ENCODE measurements at places on chromosomes 16 and 17.

DNA sequence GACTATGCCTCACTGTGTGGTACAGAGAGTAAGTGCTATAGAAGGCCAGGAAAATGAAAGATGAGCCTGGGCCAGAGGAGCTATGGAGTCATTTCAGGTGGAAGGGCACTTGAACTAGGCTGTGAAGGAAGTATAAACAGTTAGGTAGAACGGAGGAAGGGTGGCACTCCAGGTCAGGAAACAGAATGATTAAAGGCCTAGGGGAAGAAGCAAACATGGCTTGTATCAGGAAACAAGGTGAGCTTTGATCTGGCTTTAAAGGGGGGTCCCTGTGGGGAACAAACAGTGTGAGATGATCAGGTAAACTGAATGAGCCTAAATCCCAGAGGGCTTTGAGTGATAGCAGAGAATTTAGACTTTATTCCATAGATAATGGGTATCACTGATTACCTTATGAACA, 16.9 kb downstream of the MAP3K3 start:
- no peak for DNase-seq

GRCh38 chr16:14015948-14016347, 55.2 kb upstream of the MRTFB start:
- DNase-seq = no peak

DNA sequence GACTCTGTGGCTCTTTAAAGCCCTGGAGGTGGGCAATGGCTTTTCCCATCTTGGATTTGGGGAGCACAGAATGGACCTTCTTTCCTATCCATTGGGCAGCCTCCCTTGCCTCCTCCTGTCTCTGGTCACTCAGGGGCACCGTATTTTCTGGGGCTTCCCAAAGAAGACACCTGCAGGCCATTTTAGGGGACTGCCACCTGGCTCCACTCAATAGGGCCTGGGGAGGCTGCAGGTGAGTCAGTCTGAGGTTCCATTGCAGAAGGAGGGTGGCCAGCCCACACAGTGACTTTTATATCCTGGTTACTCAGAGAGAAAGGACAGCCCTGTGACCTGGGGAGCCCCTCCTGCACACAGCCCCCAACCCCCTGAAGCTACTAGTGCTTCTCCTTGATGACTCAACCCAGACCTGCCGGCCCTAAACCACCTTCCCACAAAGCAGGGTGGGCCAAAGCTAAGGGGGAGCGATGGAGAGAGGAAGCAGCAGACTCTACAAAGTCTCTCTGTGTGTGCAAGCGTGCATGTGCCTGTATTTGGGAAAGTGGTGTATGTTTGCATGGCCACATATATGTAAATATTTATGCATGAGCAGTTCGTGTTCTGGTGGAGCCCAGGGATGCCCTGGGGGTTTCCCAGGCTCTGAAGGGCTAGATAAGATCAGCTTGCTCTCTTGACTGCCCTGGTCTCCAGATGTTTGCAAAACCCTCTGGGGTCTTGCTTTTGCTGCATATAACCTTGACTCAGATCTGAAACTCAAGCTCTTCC, 5.0 kb downstream of the CX3CL1 start:
- DNase-seq = no peak

GRCh38 chr16:12310286-12310685, 333.8 kb downstream of the SNX29 start:
- no peak for DNase-seq

- no peak for DNase-seq
Observed at GRCh38 chr17:55263569-55264277, 1.0 kb upstream of the HLF start.

DNA sequence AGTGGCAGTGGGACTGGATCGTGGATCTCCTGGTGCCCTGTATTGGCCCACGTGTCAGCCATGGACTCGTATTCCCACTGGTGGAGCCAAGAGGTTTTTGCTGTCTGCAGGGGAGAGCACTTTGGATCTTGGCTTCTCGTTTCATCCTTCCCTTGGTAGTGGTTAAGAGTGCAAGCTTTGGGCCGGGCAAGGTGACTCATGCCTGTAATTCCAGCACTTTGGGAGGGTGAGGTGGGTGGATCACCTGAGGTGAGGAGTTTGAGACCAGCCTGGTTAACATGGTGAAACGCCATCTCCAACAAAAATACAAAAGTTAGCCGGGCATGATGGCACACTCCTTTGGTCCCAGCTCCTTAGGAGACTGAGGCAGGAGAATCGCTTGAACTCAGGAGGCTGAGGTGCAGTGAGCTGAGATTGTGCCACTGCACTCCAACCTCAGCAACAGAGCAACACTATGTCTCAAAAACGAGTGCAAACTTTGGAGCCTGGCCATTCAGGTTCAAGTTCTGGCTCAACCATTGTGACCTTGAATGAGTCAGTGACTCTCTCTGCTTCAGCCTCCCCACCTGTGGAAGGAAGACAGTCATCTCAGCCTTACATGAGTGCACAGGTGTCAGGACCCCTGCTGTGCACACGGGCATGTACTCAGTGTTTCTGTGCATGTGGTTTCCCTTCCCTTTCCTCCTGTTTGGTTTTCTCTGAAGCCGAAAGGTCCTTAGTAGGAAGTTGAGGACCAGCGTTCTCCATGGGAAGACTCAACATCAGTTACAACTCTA, 57.4 kb downstream of the PLCG2 start:
- DNase-seq = no peak

DNA sequence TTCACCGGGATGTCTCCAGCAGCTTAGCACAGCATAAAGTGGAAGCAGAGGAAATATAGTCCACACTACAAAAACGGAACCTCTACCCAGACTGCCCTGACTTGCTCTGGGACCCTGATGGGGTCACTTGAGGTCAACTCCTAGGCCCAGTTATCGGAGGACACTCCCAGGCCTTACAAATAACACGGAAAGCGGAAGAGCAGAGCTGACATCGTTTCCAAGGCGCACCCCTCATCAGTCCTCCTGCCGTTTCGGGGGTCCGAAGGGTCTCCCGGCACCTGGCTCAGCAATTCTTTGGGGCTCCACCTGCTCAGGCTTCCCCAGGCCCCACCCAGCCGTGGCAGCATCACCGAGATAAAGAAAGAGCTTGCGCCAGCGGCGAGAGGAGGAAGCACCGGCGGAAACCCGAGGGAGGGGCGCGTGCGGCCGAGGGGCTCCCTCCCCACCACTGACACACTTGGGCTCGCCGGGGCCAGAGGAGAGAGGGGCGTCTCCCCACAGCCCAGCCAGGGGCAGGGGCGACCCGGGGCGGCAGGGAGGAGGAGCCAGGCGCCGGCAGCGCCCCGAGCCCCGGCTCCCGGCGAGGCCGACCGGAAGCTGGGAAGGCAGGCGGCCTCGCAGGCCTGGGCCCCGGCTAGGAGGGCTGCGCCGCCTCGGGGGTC, 727 bp downstream of the CORO7 start:
- DNase-seq = no peak

DNA sequence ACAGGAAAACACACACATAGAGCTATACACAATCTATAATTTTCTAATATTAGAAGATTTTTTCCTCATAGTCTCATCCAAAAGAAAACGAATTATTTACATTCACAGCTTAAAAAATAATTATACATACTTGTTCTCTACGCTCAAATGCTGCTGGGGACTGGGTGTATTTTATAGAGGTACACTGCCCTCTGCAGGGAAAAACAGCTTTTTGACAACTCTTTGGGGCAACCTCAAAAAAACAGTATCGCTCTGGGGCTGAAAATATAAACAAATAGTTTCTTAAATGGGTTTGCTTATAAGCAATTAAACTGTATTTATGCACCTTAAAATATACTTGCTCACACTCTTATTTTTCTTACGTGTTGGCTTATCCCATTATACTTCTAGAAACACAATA, 261.8 kb upstream of the PSMD7 start:
- no peak for DNase-seq

- DNase-seq = no peak
Observed at GRCh38 chr17:37062021-37062420, 113.3 kb downstream of the AATF start.

DNA sequence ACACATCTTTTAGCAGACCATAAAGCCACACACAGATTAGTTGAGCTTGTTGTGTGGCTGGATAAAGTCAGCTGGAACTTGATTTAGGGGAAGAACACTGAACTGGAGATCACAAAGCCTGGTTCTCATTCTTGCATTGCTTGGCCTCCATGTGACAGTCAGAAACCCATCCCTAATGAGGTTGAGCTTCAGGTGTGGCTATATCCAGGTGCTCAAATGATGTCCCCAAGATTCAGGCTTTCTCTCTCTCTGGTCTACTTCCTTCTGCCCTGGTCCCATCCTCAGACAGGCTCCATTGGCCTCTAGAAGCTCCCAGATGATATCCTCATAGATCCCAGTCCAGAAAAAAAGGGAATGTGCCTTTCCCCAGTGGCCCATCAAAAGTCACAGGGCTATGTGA, 9.6 kb upstream of the BRD7 start:
- no peak for DNase-seq

DNA sequence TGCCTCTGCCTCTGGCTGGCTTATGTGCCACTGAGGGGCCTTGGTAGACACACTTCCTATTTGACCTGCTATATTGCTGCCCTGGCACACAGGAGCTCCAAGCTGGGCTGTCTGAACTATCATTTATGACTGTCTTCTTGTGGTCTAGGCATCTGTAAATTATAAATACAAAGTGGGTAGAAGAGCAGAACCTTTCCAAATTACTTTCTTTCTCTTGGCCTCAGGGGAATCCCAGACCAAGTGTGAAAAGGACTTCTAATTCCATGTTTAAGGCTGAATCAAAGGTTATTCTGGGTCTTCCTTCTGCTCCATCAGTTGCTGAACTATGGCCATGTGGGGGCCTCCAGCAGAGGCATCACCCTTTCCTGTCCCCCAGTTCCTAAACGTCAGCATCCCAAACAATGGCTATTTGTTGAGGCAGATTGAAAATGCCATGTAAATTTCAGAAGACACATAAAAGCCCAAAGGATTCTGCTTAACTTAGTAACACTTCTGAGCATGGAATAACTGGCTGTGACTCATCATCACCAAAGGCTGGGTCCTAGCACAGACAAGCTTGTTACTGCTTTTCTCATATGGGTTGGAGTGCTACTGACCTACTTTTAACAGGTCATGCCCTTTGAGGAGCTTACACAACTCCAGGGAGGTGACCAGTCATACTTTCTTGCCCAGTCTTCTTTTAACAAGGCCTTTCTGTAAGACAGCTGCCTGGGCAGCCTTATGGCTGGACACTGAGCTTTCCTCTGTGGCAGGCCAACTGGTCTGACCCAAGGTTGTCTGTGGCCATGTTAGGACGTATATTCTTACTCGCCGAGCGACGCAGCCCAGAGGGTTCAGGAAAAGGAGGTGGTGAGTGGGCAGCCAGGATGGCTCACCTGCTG, 154.8 kb downstream of the VPS53 start:
- DNase-seq = no peak

- no peak for DNase-seq
Observed at GRCh38 chr16:80034469-80034826, 433.9 kb upstream of the MAF start.

- DNase-seq = no peak
Observed at GRCh38 chr17:41178341-41178740, 320 bp upstream of the KRTAP4-2 start.

- no peak for DNase-seq
Observed at GRCh38 chr17:28724500-28725165, 1.4 kb downstream of the TLCD1 start.

DNA sequence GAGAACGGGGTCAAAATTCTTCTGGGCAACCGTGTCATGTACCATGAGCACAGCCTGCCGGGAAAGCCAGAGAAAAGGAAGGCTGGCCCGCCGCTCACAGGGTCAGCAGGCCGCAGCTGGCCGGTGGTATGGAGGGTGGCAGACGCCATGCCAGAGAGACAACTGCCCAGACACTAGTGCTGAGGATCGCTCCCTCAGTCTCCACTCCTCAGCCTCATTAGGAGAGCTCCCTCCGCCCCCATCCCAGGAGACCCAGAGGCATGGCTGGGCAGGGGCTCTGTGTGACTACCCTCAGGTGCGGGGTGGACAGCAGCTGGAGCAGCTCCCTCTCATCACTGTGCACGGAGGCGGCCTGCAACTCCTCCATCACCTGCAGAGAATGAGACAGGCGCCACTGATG, 3.2 kb downstream of the MPP3 start:
- no peak for DNase-seq

GRCh38 chr17:2778489-2778888, 17.7 kb upstream of the RAP1GAP2 start:
- no peak for DNase-seq

DNA sequence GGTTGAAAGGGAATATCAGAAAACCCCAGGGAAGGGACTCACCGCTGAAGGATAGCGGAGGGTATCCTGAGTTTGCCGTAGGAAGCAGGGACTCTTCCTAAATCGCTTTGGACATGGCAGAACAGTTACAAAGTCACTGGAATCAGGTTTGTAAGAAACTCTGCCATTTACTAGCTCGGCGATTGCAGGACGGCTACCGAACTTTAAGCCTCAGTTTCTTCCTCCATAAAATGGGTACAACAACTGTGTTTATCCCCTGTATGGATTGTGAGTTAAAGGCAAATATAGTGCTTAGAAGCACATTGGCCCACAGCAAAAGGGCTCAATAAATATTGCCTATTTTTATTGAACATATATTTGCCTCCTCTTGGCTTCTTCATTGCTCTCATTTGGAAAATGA, 90.6 kb downstream of the MAF start:
- DNase-seq = no peak

DNA sequence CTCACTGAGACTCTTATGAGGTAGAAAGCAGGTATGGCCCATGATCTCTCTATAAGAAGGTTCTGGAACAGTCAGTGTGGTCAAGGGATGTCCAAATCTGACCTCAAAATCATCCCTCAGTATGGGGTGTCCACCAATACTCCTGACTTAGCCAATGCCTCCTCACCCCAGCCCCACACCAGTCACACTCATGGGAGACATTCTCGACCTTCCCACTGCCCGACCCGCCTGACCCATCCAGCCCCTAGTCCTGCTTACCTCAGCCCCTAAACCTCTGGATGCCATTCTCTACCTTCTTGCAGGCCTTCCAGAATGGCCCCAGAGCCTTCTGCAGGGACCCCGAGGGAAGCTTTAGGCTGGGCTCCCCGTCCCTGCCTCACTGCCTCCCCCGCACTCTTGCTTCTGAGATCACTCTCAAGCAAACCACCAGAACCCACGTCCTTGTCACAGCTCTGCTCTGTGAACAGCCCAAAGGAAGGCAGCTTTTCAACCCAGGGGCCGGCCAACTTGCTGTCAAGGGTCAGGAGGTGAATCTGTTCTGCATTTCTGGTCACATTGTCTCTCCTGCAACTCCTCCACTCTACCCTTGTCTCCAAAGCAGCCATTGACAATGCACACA, 44.9 kb upstream of the RBFOX3 start:
- DNase-seq = no peak

- no peak for DNase-seq
Observed at GRCh38 chr17:57849163-57849873, 526 bp downstream of the MRPS23 start.

DNA sequence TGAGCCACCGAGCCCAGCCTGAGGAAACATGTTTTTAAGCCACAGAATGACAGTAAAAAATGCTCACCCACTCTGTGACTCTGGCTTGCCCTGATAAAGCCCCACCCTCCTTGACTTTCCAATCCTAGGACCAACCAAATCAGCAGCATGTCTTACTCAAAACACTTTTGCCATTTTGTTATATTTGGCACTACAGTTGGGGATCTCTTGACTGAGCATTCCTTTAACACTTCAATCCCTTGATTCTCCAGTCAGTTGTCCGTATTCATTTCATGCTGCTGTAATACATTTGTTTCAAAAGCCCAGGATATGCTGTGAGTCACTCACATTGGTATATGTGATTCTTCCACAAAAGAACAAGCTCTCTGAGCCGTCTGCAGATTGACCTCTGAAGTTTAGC, 8.2 kb downstream of the MYH3 start:
- DNase-seq = no peak

GRCh38 chr17:80456465-80457235, 19.8 kb downstream of the NPTX1 start:
- no peak for DNase-seq

Measured in RWPE2 (cell line).